RKO (cell line): ENCODE measurements at places on chromosomes 5 and 9.
A peak's percentile ranks its signal among the peaks of the same experiment; 100 is the strongest.

GRCh38 chr5:33336891-33337636, 103.7 kb upstream of the TARS1 start:
- DNase-seq = no peak

DNA sequence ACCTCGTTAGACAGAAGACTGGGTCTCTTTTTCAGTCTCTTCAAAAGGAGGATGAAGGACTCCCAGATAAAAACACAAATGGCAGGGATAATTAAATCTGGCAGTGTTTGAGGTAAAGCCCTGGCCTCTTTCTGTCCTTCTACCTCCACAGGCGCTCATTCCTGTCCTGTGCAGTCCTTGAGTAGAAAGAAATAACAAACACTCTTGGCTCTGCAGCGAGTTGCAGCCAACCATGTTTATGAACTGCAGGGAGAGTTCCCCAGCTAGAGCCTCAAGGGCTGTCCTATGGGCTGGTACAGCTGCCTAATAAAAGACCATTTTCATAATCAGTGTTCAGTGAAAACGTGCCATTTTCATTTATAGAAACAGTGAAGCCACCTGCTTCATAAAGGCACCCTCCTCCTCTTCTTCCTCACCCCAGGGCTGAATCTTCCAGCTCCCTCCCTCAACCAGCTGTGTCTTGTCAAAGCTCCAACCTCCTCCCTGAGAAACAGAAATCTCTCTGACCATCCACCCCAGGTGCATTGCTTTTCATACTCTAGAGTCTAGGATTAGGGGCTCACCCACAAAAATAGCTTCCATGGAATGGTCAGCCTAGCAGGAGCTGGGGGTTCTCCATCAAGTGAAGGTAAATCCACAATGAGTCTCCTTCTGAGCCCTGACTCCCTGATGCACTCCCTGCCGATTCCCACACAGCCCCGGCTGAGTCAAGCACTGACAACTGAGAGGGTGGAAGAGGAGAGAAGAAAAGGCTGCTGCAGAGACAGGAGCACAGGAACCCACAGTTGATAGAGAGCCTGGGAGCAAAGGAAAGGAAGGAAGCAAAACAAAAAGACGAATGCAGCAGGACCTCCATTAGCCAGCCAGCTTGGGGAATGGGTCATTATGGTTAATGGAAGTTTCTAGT, 150.7 kb downstream of the CMYA5 start:
- no peak for DNase-seq

DNA sequence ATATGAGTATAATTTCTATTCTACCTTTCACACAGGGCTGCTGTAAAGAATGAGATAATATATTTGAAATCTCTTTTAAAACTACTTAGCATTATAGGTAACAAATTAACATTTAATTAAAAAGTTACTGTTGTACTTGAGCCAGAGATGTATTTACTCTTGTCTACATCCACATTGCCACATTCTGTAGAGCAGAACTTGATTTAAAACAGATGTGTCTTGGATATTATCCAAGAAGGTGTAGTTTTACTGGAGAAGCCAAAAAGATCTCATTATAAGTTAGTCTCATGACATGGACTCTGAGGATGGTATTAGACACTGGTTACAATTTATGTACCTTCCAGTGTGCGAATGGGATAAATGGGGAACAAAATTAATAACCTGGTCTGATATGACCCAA, 293.1 kb upstream of the CCNH start:
- DNase-seq = no peak

- no peak for DNase-seq
These were observed 294.8 kb upstream of the KLF4 start for GRCh38 chr9:107784235-107784958.

GRCh38 chr9:112856843-112857242, 33.8 kb downstream of the SLC46A2 start:
- DNase-seq = no peak

- DNase-seq = no peak
These were observed 286.7 kb upstream of the PTPRD start for GRCh38 chr9:10899509-10899908.

DNA sequence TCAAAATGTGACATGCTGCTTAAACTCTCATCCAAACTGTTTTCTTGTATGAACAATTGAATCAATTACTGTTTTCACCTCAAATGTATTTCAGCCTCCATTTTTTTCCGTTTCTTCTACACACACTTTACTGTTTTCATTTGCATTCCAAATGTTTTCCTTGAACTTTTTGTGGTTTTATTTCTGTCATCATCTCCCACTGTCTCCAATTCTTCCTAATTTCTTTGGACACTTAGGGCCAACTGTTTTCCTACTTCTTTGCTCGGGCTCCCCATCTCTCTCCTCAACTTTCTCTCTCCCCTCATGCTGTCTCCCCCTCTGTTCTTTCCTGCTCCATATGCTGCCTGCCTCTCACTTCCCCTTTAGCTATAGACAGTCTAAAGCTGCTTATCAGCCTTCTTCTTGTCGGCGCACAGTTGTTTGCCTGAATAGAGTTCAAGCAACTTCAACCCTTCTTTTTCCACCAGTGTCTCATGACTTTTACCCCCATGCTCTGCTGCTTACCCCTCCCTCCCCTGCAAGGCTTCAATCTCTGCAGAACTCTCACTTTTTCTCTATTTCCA, 443.4 kb downstream of the DTWD2 start:
- DNase-seq = no peak

DNA sequence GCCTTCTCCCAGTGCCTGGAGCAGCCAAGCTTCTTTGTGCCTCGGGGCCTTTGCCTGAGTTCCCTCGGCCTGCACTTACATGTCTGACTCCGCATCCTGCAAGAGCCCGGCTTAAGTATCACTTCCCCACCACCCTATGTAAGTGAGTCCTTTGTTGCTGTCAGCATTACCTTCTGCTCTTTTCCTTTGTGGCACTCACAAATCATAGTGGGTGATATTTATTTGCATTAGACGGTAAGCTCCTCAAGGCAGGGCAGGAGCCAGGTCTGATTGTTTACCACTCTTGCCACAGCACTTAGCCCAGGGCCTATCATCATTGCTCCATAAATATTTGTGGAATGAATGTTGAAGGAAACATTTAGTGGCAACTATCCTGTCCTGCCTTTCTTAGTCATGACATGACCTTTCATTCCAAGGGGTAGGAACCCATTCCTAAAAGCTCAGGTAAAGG, 4.8 kb downstream of the GM2A start:
- no peak for DNase-seq

DNA sequence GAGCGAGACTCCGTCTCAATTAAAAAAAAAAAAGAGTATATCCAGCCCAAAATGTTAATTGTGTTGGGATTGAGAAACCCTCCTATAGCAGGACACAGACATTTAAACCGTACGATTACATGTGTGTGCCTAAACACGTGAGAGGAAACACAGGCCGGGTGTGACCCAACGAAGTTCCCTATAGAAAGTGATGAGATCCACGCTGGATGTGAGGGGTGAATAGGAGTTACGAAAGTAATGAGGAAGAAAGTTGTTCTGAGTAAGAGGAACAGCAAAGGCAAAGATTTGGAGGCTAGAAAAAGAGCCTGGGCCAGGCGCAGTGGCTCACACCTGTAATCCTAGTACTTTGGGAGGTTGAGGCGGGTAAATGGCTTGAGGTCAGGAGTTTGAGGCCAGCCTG, 13.6 kb downstream of the NAIF1 start:
- no peak for DNase-seq

GRCh38 chr9:77877976-77878375, 153.6 kb downstream of the GNAQ start:
- no peak for DNase-seq

GRCh38 chr5:110105692-110106091, 416.0 kb downstream of the MAN2A1 start:
- no peak for DNase-seq

GRCh38 chr5:36691696-36692371, 85.4 kb downstream of the SLC1A3 start:
- no peak for DNase-seq

DNA sequence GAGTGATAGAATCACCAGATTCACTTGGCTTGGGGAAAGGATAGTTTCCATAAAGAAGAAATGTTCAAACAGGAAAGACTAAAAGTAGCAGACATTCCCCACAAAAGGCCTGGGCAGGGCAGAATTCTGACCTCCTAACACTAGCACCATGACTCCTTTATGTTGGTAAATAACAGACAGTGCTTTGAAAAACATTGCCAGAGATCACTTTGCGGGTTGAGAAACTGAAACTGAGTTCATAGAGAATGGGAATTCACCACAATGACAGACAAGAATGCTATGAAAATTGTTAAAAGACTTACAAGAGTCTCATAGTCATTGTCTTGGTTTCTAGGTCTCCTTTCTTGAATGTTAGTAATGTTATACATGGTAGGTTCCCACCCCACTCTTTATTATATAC, 172.5 kb upstream of the GLRA1 start:
- no peak for DNase-seq

DNA sequence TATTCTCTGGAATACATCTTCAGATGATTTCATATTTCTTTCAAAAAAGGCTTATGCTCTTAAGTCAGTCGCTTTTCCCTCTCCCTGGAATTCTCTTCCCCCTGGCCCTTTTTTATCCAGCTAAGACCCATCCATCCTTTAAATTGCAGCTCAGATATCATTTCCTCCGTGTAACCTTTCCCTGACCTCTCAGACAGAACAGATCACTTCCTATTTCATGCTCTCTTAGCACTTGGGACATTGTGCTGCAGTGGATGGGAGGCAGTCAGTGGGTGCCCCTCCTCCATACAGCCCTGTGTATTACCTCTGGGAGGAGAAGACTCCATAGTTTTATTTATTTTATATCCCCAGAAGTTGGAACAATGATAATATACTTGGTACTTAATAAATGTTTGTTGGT, 423.4 kb downstream of the ISL1 start:
- DNase-seq = no peak

- DNase-seq = no peak
These were observed 171.3 kb downstream of the RGS3 start for GRCh38 chr9:113634596-113635515.

GRCh38 chr5:148457183-148457620, 73.4 kb downstream of the FBXO38 start:
- DNase-seq = peak; percentile 27

GRCh38 chr5:143543358-143544255, 140.1 kb upstream of the NR3C1 start:
- DNase-seq = no peak

DNA sequence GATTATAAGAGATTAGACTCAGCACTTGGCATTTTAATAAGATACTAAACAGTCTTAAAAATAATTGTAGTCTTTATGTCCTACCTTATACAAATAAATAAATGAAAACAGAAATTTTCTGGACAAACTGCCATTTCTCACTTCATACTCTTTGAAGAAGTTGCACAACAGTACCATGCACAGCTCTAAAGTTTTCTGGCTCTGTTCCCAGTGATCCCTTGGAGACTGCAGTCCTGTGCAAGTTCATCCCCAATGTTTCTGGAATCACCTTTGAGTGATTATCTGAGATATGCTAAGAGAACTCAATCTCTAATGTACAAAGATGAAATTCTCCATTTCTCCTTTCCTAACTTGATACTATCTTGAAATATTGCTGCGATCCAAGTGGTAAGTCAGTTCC, 330.4 kb upstream of the EDIL3 start:
- no peak for DNase-seq

- DNase-seq = no peak
These were observed 725.3 kb upstream of the SEMA6A start for GRCh38 chr5:117299936-117300328.

- DNase-seq = no peak
These were observed 1.6 kb upstream of the SMIM32 start for GRCh38 chr5:136194576-136194975.

GRCh38 chr9:16640649-16641048, 229.8 kb downstream of the BNC2 start:
- DNase-seq = peak; percentile 24

DNA sequence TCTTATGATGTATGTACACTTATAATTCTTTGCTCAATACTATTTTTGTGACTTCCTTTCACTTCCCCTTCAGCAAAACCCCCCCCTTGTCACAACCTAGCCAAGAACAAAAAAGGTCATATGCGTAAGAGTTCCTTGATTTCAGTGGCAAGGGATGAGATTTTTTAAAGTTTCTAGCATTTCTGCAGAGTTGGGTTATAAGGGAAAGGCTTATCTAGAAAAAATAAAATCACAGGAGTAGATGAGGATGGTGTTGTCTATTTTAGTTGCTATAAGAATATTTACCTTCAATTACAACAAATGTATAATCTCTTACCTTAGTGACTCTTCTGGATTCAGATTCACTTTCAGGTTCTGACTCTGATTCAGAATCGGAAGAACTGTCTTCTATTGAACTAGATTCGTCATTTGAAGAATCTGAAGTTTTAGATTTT, 184.6 kb downstream of the AP3B1 start:
- DNase-seq = no peak

- no peak for DNase-seq
These were observed 16.5 kb upstream of the SMIM32 start for GRCh38 chr5:136209346-136209910.

- DNase-seq = no peak
These were observed 19.4 kb downstream of the CDKN2AIPNL start for GRCh38 chr5:134392301-134392700.

DNA sequence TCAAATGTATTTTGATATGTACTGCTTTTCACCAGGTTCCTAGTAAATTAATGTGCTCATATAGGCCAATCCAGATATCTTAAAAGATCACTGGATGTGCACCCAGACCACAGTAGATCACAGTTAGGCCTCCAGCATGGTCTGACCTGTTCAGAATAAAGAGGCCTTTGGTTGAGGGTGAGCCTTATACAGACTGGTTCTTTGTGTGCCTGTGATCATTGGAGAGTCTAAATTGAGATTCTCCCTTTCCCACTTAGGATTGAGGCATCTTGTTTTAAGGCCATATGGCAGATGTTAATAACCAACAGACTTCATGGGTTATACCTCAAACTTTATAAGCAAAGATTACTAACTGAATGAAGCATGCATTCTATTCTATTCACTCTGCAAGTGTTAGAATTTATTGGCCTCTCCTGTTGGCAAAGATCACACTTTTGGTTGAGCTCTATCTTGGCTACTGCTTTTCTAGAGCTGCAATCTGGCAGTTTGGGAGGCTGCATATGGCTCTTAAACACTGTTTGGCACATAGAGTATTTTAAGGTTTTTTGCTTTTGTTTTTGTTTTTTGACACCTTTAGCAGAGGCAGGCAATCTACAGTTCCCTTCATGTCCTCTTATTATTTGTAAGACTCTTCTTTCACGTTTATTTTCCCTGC, 8.5 kb downstream of the CHSY3 start:
- no peak for DNase-seq

DNA sequence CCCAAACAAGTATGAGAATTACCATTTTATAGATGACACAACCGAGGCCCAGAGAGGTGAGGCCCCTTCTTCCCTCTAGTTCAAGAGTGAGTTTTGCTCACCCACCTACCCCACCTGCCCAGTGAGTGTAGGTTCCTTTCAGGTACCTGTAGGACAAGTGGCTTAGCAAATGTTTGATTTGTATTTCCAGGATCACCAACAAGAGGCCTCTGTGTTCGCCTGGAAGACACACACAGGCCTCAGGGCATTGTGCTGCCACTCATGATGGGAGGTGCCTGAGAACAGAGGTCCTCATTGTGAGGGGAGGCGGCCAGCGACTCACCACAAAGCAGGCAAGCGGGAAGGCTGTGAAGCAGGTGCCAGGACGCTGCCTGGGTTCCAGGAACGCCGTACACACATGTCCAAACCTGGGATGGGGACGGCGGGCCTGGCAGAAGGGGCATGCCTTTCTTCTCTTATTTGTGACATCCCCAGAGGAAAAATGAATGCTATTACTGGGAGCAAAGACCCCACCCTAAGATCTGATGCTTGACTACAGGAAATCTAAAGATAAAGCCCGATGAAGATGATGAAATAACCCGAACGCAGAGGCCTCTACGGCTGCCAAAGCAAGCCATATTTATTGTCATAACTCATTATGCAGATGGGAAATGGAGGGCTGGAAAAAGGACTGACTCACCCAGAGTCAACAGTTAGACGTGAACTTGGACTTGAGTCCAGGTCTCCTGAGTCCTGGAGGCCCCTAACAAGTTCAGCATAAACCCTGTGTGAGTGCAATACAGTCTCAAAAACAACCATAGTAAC, 60.2 kb upstream of the SLC25A51 start:
- DNase-seq = no peak
